Germinal center (tissue), 1 donor: ENCODE measurements at places on chromosomes 5 and 9.

- no peak for DNase-seq
These were observed 106.8 kb upstream of the PTGER4 start for GRCh38 chr5:40572937-40573336.

DNA sequence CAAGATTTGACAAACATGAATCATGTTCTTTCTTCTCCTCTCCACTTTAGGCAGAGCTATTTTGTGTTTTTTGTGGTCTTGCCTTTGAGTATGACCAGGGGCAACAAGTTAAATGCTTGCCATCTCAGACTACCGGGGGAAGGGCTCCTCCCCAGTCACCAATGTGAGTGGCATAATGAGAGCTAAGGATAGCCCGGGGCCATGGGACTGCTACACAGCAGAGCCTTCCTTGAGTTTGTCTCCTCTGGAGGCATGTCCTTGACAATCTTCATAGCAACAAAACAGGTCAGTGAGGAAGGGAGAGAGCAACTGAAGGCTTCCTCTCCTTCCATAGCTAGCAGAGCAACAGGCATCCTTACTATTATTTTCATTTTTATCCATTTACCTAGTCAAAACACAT is 299.3 kb downstream of the ENC1 start:
- DNase-seq = no peak

- DNase-seq = no peak
These were observed 152.2 kb downstream of the NR2F1-AS1 start for GRCh38 chr5:93428868-93429267.

DNA sequence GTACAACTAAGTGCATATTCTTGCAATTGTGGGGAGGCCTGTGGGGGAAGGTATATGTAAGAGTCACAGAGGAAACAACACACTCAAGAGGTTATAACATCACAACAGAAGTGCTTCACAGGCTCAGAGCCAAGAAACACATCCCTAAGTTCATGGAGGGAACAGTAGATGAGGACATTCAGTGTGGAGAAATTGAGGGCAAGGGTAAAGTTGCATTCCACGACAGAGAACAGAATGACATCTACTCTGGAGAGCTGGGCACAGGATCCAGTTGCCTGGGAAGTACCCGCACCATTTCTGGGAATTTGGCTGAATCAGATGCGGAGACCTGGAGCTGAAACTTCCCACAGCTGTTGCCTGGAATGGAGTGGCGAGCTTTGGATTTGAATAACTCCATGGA is 197.2 kb downstream of the NXNL2 start:
- DNase-seq = no peak

DNA sequence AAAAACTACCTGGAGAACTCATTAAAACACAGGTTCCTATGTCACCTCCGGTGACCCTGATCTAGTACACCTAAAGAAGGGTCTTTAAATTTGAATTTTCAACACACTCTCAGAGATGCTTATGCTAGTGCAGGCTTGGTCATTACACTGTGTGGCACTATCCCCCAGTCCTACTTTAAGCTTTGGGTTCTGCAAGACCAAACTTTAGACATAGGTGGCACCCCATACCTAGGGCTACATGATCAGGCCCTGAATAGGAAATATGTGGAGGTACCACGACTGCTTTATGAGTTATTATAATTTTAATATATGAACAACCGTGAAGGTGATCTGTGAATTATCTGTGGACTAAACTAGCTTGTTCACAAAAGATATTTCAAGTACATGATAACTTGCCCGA is 201.3 kb upstream of the OR13F1 start:
- DNase-seq = no peak

GRCh38 chr5:147081311-147081764 is 153.5 kb upstream of the STK32A start:
- no peak for DNase-seq

- DNase-seq = no peak
These were observed 447.3 kb upstream of the ARRDC3 start for GRCh38 chr5:91830361-91830953.

- no peak for DNase-seq
These were observed 64.3 kb upstream of the C6 start for GRCh38 chr5:41277476-41278245.

- no peak for DNase-seq
These were observed 262.1 kb downstream of the GABRB2 start for GRCh38 chr5:161284445-161284844.

DNA sequence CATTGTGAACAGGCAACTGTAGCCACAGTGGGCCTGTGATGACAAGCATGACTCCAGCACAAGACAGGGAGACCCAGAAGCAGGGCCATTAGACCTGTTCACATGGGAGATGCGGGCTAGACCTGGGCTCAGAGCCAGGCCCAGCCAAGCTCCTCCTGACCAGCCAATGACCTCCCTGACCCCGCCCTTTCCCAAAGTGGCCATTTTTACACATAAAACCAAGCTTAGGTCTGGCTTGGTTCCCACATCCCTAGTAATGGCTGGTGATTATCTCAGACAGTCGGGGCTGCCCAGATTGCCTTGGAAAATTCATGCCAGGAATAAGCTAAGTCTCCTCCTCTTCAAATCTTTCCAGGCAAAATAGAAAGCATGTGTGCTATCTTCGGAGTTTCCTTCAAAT is 94.1 kb downstream of the FRMD3 start:
- no peak for DNase-seq

DNA sequence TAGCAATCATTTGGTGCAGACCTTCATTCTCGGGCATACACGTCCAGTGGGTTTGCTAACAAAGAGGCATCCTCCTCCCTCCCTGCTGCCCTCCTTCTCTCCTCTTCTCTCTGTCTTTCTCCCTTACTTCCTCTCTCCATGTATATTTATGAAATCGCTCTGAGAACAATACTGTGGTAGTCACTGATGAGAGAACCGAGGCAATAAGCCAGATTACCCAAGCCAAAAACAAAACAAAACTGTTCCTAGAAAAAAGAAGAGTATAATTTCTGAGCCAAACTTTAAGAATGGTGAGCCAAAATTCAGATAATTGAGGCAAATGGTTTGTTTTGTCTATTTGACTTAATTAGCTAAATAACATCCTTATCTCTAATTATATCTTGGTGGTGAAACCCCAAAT is 15.8 kb upstream of the HMHB1 start:
- DNase-seq = no peak

DNA sequence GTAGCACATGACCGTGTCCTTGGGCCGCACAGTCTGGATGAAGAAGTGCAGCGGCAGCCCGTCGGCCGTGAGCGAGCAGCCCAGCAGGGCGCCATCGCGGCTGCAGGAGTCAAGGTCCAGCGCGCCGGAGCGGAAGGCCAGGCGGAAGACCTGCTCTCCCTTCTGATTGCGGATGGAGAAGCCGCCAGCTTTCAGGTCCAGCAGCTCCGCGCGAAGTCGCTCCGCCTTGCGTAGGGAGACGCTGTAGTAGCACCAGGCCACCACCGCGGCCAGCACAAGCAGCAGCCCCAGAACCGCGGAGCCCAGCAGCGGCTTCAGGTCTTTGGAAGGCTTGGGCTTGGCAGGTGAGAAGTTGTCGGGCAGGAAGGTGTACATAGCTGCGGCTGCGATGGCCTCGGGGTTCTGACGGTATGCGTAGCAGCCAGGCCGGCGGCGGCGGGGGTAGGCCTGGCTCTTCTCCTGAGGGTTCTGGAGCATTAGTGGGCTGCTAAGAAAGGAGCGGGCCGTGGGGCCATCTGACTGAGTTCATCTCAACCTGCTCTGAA is 4.2 kb downstream of the MYORG start:
- DNase-seq = no peak

GRCh38 chr5:72294473-72294872 is 25.6 kb downstream of the MRPS27 start:
- no peak for DNase-seq

DNA sequence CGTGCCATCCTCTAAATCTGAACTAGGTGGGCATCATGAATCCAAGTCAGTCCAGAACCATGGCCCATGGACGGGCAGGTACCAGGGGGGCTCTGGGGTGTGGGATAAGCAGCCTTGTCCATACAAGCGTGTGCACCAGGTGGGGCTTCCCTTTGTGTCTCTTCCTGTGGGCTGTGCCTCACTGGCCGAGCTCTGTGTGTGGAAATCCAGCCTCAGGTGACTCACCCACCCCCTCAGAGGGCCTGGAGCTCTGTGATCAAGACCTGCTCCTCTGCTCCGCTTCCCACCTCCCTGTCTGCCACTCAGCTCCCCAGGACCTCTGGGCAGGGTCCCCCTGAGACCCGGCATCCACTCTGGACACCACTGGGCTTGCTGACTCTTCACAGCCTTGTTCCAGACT is 33.0 kb downstream of the GADD45G start:
- DNase-seq = no peak

DNA sequence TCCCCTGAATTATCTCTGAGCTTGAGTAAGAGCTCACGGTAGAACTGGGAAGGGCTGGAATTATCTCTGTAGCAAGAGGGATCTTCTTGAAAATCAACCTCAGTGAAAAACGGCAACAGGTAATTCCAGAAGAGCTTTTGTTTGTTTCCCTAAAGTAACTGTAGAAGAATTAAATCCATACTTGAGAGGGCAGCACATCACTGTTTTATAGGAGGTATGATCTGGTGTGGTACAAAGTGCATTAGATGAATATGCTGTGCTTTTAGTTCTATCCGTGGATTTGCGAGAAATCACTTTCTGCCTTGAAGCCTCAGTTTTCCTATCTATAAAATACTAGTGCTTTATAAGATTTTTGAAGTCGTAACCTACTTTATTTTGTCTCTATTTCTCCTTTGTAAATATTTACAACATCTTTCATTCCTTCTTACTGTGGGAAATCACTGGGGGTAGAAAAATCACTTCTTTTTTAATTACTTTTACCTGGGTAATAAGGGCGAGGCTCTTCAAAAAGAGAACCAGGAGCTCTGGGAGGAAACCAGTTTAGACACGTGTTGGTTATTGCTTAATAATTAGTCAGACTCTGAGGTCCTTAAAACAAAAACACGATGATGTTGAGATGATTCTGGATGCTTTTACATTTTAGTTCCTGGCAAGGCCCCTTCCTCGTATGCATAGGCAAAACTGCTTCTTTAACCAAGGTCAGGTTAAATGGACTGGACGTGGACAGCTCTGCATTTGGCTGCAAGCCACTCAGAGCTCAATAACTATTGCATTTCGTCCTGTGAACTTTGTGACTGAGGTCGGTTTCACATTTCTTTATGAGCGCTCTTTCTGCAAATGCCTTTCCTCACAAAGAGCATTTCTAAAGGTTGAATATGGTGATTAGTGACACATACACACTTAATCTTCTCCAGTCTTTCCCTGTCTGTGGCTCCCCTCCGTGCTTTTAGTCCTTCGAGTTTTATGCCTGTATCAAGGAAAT is 376.1 kb downstream of the BRINP1 start:
- no peak for DNase-seq

DNA sequence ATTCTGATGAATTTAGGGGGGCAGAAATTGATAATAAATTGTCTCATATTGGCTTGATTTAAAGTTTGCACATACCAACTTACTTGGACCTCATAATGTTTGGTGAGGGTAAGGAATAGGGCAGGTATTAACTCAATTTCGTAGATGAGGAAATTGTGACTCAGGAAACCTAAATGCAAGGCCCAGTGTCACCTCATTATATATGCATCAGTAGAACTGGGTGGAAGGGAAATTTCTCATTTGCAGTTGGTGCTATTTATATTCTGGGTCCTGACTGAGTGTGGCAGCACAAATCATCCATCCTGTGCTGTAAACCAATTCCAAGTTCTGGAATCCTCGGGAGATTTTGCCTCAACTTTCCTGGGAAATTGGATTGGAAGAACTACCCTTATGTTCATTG is 103.0 kb downstream of the SPATA31D1 start:
- DNase-seq = peak; percentile 17

DNA sequence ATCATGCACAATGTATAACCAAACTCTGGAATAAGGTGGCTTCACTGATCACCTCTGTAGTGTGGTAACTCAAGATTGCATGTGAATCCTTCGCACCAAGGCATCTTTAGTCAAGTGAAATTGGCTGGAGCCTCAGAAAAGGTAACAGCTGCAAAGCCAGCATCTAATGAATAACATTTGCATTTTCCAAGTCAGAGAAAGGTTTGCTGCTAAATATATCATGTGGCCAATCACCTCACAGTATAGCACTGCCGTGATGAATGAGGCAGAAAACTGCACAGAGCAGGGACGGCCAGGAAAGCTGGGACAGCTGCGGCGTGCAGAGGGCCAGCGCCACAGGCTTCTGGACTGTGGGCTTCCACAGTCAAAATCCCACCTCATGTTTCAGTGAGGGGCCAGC is 18.5 kb downstream of the MRPS27 start:
- peak; percentile 40 for DNase-seq

GRCh38 chr5:44981708-44982107 is 173.0 kb downstream of the MRPS30 start:
- no peak for DNase-seq

- DNase-seq = no peak
These were observed 3.6 kb downstream of the TMEM252 start for GRCh38 chr9:68536876-68537615.

GRCh38 chr5:10913841-10914240 is 152.8 kb upstream of the DAP start:
- DNase-seq = no peak

- no peak for DNase-seq
These were observed 186.0 kb downstream of the ADAMTSL1 start for GRCh38 chr9:18660001-18660400.

- no peak for DNase-seq
These were observed 1060.4 kb downstream of the CDH12 start for GRCh38 chr5:21792748-21793147.

DNA sequence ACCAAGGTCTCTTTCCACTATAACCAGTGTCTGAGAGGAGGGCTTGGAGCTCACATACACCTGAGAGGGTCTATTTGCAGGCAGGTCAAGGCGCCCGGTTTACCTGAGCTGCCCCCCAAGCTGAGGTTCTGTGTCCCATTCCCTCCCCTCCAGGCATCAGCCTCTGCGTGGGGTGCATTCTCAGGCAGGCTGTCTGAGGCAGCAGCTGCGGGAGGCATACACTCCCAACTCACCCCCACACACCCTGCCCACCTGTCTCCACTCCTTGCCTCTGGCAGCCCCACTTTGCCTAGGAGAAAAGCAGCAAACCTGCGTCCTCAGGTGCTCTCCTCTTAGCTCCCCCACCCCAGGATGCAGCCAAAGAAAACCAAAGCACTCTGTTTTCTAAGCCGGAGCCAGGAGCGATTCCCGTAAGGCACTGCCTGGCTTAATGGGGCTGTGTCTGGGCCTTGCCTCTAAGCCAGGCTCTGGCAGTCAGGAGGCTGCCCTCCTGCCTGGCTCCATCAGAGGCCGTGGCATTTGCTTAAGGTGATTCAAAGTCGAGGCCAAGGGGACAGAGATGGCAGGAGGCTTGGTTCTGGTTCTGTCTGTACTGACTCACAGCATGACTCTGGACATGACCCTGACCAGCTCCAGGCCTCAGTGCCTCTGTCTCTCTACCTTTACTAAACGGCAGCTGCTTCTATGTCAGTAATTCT is 139.2 kb upstream of the TRIM32 start:
- no peak for DNase-seq

- no peak for DNase-seq
These were observed 143.3 kb downstream of the GAS1 start for GRCh38 chr9:86804011-86804410.
